ENCODE measurements at places on chromosomes 16 and 17.

DNA sequence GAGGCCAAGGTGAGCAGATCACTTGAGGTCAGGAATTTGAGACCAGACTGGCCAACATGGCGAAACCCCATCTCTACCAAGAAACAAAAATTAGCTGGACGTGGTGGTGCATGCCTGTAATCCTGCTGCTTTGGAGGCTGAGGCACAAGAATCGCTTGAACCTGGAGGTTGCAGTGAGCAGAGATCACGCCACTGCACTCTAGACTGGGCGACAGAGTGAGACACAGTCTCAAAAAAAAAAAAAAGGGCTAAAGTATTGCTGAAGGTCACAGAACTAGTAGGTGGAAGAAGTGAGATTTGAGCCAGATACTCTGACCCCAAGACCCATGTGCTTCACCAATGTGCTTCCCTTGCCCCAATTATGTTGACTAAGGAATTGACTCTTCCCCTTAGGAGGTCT is 112.0 kb downstream of the NPIPB5 start:
- DNase-seq, result no peak

- no peak for DNase-seq
These were observed 371.5 kb downstream of the KIF2B start for GRCh38 chr17:54194268-54194667.

GRCh38 chr17:19992803-19993713 is 15.4 kb upstream of the AKAP10 start:
- peak; percentile 55 for DNase-seq

DNA sequence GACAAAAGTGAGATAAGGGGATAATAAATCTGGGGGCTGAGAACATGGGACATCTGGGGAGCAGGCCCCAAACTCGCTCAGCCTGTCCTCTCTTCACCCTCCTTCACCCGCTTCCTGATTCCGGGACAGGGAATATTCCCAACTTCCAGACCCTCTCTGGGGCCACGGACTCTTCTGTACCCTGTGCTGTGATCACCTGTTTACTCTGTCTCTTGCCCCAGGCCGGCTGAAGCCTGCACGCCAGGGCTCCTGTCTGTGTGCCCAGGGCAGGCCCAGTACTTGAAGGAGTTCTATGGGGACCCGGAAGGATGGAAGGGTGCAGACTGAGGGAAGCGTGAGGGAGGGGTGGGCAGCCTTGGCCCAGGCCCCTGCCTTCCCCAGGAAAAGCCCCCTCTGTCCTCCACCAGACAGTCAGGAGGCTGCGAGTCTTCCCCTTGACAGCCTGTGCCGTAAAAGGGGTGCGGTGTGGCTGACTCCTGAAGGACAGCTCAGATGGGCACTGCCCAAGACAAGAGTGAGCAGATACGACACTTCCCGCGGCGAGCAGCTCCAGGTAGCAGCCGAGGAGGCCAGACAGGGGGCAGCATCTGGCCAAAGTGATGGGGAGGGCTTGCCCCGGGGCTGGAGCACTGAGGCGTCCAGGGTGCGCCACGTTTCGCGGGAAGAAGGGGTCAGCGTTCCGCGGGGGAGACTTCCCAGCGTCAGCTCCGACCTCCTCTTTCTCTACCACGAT is 1.0 kb upstream of the CCNF start:
- no peak for DNase-seq

DNA sequence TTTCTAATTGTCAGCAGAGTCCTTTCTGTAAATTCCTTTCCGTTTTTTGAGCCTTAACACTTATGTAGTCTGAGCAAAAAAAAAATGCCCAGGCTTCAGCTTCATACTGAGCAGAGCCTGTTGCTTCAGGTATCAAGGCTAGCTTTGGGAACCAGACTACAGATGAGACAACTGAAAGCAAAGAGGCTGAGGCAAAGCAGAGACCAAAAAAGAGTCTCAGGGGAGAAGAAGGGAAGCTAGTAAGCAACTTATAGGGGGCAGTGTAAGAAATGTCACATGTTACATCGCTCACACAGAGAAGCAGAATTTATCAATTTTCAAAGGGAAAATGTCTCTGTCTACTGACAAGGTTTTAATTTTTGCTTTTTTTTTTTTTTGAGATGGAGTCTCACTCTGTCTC is 3.3 kb downstream of the HASPIN start:
- DNase-seq, result no peak

- no peak for DNase-seq
These were observed 182.6 kb downstream of the C16orf78 start for GRCh38 chr16:49556249-49556605.

DNA sequence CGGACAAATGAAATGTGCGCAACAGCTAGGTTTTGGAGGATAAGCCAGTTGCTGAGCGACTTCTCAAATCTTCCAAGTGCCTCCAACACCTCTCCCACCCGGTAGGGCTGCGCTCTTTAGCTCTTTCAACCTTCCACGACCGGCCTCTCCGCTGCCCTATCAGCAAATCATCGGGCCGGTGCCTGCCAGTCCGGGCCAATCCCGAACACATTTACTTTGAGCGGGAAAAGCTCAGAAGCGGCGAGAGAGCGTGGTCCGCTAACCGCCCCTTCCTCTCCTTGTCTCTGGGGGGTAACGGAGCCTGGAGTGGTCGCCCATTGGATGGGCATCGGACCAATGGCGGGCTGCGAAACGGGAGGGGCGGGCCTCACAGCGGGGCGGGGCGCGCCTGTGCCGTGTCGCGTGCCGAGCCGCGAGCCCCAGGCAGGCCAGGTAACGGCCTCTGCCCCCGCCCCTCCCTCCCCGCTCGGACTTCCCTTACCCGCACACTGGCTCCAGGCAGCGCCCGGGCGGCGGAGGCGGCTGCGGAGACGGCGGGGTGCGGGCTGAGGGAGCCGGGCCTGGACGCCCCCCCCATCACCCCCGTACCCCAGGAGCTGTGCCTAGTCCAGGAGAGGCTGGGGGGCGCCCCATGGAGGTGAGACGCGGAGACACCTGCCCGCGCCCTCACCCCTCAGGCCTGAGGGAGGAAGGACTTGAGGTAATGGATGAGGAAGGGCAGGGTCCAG is at the start of gene MEIOC:
MEIOC (plus strand) TSS at position 486 of the 728 bp plus-strand sequence; CDS start at position 632, 146 bp downstream.
- DNase-seq, result no peak

GRCh38 chr17:76385892-76386786 is 1.7 kb downstream of the SPHK1 start:
- peak; percentile 70 for DNase-seq

- no peak for DNase-seq
These were observed 2.6 kb downstream of the CD300LB start for GRCh38 chr17:74528491-74529199.

DNA sequence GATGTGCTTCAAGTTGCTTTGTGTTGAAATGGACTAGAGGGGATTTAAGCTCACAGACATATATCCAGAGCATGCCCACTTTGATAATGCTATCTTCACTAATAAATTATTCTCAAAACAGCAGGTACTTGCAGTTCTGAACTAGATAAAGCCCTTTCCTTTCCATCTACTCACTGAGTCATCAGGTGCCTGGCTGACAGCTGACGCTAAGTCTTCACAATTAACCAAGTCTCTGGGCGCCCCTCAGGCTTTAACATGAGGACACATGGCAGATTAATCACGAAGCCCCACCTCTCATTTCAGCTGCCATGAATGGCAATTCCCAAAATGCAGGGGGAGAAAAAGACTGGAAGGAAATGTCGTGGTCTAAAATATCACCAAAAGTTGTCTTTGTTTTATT is 29.5 kb upstream of the CRISPLD2 start:
- no peak for DNase-seq

DNA sequence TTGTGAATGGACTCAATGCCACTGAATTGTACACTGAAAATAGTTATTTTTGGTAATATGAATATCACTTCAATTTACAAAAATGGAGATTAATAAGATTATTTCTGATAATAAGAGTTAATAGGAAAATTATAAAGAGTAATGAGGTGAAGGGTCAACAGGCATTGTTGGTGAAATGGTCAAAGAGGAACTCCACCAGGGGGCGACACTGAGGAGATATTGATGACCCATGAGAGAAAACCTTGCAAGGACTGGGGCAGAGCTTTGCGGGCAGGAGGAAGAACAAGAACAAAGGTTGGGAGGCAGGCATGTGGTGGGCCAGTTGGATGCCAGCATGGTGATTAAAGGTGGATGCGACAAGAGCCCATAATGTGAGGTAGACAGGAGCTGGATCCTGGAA is 74.0 kb upstream of the XYLT1 start:
- no peak for DNase-seq

GRCh38 chr16:73166947-73167550 is 119.1 kb upstream of the ZFHX3 start:
- no peak for DNase-seq

DNA sequence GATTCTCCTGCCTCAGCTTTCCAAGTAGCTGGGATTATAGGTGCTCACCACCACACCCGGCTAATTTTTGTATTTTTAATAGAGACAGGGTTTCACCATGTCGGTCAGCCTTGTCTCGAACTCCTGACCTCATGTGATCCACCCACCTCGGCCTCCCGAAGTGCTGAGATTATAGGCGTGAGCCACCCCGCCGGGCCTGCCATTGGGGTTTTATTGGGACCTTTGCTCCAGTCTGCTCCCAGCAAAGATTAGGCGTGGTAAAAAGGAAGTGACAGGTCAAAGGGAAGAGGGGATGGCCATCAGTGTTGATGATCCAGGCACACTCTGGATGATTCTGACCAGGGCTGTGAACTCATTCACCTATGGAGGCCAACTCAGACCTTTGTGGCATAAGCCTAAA is 20.5 kb downstream of the MYLK3 start:
- DNase-seq, result no peak

DNA sequence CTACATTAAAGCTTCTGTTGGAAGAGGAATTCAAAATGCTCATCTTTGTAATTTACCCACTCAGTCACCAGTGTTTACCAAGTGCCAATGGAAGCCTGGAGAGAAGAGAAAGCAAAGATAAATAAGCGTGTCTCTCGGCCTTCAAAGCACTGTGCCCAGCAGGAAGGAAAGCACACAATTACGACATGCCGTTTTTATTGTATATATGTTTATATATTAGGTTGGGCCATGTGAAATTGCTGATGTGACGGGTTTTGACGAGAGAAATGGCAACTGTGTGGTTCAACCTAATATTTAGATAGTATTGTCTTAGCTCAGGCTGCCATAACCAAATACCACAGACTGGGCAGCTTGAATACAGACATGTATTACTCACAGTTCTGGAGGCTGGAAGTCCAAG is 79.3 kb upstream of the HSBP1 start:
- no peak for DNase-seq

DNA sequence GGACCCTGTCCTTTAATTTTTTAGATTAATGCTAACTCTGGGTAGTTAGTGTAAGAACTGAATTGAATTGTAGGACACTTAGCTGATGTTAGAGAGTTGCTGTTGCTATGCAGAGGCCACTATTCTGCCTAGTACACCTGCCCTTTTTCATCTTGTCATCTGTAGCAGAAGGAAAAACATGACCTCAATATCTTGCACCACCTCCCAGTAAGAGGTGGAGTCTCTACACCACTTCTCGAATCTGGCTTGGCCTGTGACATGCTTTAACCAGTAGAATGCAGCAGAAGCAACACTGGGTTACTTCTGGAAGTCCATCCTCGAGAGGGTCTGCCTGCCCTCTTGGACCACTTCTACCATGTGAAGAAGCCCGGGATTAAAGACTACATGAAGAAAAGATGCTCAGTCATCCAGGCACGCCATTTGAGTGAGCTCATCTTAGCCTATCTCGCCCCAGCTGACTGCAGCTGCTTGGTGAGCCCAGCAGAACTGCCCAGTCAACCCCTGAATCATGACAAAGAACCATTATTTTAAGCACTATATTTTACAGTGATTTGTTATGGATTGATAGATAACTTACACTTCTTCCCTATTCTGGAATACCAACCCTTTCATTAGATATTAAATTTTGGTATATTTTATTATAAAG is 153.5 kb downstream of the MYO1D start:
- DNase-seq, result no peak

GRCh38 chr16:25570131-25570530 is 121.6 kb upstream of the HS3ST4 start:
- DNase-seq, result no peak

- no peak for DNase-seq
These were observed 686.1 kb upstream of the SOX9 start for GRCh38 chr17:71434716-71435115.

GRCh38 chr17:49951362-49952082 is 17.5 kb upstream of the DLX4 start:
- no peak for DNase-seq

DNA sequence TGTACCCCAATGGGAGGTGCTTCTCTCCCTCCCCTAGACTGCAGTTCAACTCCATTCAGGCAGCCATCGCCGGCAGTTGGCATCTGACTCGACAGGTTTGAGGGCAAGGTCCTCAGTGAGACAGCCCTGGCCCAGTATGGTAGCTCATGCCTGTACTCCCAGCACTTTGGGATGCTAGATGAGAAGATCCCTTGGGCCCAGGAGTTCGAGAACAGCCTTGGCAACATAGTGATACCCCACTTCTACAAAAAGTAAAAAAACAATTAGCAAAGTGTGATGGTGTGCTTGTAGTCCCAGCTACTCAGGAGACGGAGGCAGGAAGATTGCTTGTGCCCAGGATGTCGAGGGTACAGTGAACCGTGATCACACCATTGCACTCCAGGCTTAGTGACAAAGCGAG is 12.1 kb downstream of the VPS35L start:
- no peak for DNase-seq

DNA sequence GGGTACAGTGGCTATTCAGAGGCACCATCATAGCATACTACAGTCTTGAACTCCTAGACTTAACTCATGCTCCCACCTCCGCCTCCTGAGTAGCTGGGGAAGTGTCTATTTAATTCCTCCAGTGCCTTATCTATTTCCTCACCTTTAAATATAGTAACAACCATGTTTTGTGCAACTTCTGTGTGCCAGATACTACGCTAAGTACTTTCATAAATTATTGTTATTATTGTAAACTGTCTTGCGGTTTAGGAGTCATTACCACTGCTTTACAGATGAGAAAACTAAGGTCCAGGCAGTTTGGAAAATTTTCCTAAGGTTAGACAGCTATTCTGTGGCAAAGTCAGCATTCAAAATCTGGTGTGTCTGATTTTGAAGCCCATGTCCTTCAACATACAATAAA is 359.1 kb upstream of the XYLT1 start:
- no peak for DNase-seq

DNA sequence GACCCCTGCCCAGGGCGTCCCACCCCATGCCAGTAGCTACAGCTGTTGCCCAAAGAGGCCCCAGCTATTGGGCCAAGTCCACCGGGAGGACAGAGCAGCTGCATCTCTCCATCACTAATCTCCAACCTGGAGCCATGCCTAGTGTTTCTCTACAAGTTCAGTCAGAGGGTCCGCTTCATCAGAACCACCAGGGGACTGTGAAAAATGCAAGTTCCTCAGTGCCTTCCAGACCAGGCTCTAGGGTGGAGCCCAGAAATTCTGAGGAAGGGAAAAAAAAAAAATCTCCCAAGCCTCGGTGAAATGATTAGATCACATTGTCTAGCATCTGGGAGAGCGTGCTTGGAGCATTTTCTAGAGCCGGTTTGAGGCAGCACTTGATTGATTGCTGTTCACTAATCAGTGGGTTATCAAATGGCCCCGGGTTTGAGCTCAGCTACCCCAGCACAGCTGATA is 22.4 kb upstream of the HERPUD1 start:
- DNase-seq, result no peak

All from stimulated activated CD4-positive, alpha-beta T cell treated with anti-CD3 and anti-CD28 coated beads, TNF-alpha, amount 100 ng/mL, for 4 hours (primary cell).